ENCODE measurements at places on chromosomes 1 and 21.

- no peak for DNase-seq
Measured at GRCh38 chr1:111965781-111966443, 23.6 kb downstream of the KCND3 start.

- DNase-seq, result no peak
Measured at GRCh38 chr1:113881661-113882060, 5.7 kb downstream of the BCL2L15 start.

- no peak for DNase-seq
Measured at GRCh38 chr1:203600782-203601513, 25.7 kb upstream of the ATP2B4 start.

DNA sequence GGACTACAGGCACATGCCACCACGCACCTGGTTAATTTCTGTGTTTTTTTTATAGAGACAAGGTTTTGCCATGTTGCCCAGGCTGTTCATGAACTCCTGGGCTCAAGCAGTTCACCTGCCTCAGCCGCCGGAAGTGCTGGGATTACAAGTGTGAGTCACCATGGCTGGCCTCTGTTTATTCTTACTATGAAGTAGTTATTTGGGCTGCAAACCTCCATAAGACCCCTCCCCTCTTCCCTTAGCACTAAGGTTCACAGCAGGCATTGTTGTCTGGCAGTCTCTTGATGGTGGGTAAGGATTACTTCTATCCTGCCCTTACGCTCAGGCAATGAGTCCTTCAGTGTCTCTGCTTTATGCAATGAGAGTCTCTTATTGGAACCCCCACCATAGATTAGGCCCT lies 51.8 kb downstream of the ANGPTL1 start:
- DNase-seq, result no peak

GRCh38 chr21:41752231-41752681 lies 14.6 kb downstream of the RIPK4 start:
- no peak for DNase-seq

All from stimulated activated effector memory CD8-positive, alpha-beta T cell treated with anti-CD3 and anti-CD28 coated beads, Interleukin-12 subunit alpha, Interleukin-12 subunit beta, amount 100 ng/mL, for 72 hours (primary cell).